Inflammatory macrophage (primary cell): ENCODE measurements at places on chromosomes 6 and 20.

DNA sequence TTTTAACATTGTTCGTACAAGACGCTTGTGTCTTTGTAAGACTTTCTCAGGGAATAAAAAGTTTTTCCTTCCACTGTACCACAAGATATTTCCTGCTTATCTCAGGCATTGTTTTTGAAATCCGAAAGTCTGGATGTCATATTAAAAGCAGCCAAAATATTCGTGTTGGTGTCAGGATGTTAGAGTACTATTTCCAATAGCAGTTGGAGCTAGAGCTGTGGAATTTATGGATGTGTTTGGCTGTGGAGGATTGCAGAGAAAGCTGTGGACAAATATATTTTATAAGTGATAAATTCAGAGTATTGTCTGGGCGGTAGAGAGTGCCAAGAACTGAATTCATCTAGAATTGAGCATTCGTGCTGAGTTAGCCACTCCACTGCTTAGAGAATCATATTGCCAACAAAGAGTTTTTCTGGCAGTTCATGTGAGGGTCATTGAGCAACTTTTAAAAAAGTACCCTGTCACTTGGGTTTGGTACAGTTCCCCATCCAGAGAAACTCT is 57.7 kb downstream of the ZDHHC14 start:
- DNase-seq: peak; percentile 74

DNA sequence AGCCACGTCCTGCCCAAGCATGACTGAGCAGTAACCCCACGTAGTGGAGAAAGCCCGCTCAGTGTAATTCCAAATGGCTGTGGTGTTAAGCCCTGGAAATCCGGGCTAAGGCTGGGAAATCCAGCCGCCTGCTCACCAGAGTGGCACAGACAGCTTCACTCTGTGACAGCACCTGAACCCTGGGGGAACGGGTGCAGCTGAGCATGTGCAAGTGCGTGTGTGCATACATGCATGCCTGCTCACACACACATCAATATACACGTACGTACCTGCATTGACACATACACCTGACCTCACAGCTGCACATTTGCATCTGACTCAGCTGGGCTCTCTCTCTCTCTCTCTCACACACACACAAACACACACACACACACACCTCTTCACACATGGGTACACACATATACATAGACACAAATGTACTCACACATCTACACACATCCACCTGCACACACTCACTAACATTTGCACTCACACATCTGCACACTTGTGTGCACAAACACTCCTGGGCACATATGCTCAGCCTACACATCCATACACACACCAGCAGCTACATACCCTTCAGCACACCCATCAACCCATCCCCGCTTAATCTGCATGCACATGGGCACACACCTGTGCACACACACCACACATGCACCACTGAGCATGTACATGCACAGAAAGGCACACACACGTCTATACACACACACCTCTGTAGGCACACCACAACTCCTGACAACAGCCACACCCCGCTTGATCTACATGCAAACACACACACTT is 114.1 kb downstream of the GRM4 start:
- no peak for DNase-seq

- DNase-seq: no peak
Measured at GRCh38 chr6:124396361-124396760, 565.9 kb upstream of the RNF217 start.

GRCh38 chr20:45275338-45275737 is 21.0 kb upstream of the SLPI start:
- DNase-seq: no peak

DNA sequence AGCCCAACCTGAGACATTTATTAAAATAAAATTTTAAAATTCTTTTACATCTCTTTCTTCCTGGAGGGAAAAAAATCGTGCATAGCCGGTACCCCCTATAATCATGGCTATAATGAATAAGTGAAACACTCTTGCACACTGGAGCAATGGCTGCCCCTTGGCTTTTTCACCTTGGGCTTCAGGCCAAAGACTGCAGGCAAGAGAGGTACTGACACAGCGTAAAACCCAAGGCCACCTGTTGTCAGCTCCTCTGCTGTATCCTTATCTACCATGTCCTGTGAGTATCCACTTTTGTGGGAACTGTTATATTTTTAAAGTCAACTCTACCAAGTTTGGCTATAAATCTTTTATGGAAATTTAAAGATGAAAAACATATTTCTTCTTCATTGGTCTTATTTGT is 23.0 kb upstream of the LY86 start:
- DNase-seq: no peak

- DNase-seq: no peak
Measured at GRCh38 chr20:13221313-13221672, 219 bp downstream of the ISM1 start.

GRCh38 chr6:36039112-36039511 is 11.5 kb downstream of the MAPK14 start:
- no peak for DNase-seq

DNA sequence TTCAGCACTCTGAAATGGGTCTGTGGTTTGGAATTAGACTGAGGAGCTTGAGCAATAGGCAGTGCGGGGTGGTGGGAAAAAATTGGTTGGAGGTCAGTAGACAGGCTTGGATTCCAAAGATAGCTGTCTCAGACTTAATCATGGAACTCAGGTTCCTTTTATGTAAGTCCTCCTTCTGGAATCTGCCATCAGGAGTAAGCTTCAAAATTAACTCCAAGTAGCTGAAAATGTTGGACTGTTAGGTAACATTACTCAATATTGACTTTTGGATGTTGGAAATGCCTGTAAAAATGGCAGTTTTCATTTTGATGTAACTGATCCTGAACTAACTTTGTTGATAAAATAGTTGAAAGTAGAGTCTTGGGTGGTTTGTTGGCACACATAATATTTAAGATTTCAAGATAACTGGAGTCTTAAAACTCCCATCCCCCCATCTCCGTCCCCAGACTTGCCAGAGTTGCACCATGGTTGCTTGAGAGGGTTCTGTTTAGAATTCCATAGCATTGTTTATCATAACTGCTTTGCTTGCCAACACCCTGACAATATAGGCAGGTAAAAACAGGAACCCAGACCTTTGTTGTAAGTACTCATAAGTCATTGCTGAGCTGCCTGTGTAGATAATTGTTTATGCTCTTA is 83.0 kb downstream of the PHF20 start:
- no peak for DNase-seq

DNA sequence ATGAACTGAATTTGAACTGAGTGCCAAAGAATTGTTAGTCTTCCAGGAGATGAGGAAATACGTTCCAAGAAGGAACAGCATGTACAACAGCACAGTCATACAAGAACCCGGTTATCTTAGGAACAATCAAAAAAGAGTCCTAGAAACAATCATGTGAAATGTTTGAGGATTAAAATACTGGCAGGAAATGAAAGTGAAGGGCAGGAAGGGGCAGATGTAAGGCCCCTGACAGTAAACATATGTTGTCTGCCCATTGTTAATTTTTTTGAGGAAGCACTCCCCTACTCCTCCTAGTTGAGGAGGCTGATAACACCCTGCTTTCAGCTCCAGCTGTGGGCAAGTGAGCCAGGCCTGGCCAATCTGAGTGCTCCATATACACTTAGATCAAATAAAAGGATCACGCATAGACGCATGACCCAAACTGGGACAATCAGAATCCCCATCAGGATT is 220.9 kb downstream of the HACE1 start:
- DNase-seq: no peak

- DNase-seq: no peak
Measured at GRCh38 chr20:12594410-12595088, 414.2 kb upstream of the SPTLC3 start.

DNA sequence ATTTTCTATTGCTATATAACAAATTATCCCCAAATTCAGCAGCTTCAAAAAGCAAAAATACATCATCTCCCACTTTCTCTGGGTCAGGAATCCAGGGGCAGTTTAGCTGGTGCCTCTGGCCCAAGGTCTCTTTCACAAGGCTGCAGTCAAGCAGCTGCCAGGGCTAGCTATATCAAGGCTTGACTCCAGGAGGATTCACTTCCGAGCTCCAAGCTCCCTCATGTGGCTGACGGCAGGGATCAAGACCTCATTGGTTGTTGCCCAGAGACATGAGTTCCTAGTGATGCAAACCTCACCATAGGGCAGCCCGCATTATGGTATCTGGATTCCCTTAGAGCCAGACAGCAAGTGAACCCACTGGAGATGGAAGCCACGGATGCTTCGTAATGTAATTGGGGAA is 1.3 kb upstream of the VNN1 start:
- no peak for DNase-seq

DNA sequence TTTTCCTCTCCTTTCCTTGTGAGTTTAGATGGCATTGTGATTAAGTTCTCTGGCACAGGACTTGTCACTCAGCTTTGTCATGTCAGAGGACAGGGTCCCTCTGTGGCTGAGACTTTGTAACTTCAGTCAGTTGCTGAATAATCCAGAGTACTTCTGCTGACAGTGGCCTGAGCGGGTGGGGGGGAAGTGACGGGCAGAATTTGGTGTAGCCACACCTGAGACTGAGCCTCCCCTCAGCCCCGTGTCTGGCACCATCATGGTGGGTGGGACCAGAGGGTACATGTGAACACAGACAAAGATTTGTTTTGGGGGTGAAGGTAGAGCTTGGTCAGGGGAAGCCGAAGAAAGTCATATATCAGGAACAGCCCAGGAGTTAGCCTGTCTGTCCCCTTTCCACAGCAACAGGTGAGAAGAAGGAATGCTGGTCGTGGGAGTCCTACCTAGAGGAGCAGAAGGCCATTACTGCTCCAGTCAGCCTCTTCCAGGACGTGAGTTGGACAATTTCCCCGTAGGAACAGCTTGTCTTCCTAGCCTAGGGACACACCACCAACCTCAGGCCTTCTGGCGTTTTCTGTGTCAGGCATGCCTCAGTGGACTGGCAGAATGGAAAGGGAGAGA is 20.9 kb downstream of the L3MBTL1 start:
- no peak for DNase-seq

DNA sequence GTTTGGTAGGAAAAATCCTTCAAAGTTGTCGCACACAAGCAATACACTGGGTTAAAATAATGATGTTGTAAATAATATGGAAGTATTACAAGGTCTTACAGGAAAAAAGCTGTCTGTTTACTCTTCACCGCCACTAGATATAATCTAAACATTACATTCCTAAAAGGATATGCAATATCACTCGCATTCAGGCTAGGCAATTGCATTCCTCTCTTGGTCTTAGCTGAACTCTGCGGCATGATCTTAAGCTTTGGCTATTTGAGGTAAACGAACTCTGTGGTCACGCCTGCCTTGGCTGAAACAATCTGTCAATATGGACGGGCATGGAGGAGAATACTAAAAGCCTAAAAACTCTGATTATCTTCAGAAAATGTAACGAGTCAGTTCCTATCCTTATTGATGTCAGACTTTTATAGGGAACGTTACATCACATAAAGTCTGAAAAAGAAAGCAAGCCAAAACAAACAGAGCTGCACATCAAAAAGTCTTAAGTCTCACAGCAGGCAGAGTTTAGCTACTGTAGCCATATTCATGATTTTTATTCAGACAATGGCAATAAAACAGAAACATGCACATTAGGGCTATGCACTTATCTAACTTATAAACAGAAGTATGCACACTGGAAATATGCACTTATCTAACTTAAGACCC is 30.8 kb upstream of the FILIP1 start:
- no peak for DNase-seq

DNA sequence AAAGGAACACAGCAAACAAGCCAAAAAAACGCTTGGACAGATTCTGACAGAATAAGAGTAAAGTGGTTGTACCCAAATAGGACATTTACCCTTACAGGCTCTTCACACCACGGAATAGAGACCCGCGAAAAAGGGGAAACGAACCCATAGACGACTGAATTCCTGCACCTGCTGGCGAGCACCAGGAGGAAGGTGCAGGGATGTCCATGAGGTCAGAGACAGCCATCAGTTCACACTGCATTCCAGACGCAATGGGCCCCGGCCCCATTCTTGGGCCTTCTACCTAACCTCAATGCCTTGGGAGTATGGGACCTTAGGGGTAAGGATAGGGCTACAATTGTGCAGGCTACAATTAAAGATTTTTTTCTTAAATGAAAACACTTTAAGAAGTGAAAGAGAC is 5.2 kb upstream of the DIDO1 start:
- no peak for DNase-seq

- peak; percentile 55 for DNase-seq
Measured at GRCh38 chr20:528923-529604, 14.5 kb downstream of the CSNK2A1 start.

- peak; percentile 68 for DNase-seq
Measured at GRCh38 chr6:7267466-7268091, 45.4 kb downstream of the SSR1 start.

DNA sequence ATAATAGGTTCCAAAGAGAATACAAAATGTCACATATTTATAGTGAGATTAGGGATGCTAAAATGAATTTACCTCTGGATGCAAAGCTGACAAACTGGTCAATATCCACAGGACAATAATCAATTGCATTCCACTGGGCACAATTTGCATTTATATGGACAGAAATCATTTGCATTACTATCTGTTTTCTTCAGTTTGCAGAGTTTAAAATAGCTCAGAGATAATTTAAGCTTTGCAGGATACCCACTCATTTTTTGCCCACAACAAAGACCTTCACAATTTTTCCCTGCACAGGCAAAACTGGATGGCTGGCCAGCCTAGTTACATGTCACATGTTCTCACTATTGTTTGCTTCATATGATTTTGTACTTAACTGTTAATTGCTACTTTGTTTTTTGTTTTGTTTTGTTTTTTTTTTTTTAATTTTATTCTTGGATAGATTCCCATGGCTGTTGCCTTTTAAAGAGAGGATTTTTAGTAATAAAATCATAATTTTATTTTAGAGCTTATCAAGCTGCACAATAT is 483.5 kb downstream of the UTRN start:
- no peak for DNase-seq

DNA sequence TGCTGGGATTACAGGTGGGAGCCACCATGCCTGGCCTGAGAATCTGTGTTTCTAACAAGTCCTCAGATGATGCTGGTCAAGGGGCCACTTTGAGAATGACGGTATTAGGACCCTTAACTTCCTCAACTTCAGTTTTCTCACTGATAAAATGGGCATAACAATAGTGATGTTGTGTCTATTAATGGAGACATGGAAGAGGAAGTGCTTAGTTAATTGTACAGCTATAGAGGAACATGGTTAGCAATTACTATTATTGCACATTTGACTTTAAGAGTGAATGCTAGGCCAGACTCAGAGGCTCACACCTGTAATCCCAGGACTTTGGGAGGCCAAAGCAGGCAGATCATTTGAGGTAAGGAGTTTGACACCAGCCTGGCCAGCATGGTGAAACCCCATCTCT is 12.7 kb downstream of the DPPA5 start:
- no peak for DNase-seq

- no peak for DNase-seq
Measured at GRCh38 chr20:13259921-13260320, 38.8 kb downstream of the ISM1 start.
